ENCODE measurements at places on chromosomes 12 and 14. TPM values are rescaled to one million over a fixed set of nuclear protein-coding genes. Genes with fewer than 3 reads are reported as not detected.

The TCL1B gene
- not detected for total RNA-seq

The SYNJ2BP gene
- 18.7 TPM for total RNA-seq

- DNase-seq = no peak
These were observed 70.4 kb upstream of the SFSWAP start for GRCh38 chr12:131640525-131640924.

GRCh38 chr12:100593490-100593889 is 20.0 kb downstream of the GAS2L3 start:
- DNase-seq = peak; percentile 18

DNA sequence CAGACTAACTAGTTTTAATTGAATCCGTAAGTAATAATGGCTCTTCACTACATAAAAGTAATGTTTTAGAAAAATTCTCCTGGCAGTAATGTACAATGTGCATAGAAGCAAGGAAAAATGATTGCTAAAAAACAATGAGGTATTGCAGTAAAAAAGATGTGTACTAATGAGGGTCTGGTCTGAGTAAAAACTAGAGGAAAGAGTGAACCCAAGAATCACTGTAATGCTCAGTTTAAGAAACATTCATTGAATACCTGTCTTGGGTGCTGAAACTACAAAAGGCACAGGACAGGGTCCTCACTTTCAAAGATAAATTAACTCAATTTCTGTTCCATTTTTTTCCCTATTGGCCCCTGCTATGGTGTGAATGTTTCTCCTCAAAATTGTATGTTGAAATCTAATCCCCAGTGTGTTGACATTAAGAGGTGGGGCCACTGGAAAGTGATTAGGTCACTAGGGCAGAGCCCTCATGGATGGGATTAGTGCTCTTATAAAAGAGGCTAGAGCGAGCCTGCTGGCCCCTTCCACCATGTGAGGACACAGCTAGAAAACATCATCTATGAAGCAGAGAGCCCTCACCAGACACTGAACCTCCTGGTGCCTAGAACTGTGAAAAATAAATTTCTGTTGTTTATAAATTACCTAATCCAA is 51.6 kb downstream of the RPS6KA5 start:
- no peak for DNase-seq
